ENCODE measurements at places on chromosomes 12 and 14. TPM values are rescaled to one million over a fixed set of nuclear protein-coding genes. Genes with fewer than 3 reads are reported as not detected.

The CMTM5 gene
- 0.14 TPM for total RNA-seq

The CSRP2 gene
- 25.5 TPM for total RNA-seq

The CLEC14A gene
- 3.6 TPM for total RNA-seq

The TOMM20L gene
- total RNA-seq: not detected

The DBX2 gene
- not detected for total RNA-seq

The TESPA1 gene
- total RNA-seq: not detected

The KLHL42 gene
- 25.2 TPM for total RNA-seq

The BIN2 gene
- not detected for total RNA-seq

The NR4A1 gene
- 4.3 TPM for total RNA-seq

The METTL1 gene
- total RNA-seq: 9.1 TPM

The CLEC6A gene
- total RNA-seq: not detected

The ZFP36L1 gene
- total RNA-seq: 14.1 TPM
